Muscle of leg (tissue), 16 donors: ENCODE measurements at places on chromosomes 3 and 15. TPM values are rescaled to one million over a fixed set of nuclear protein-coding genes. Genes with fewer than 3 reads are reported as not detected.
A peak's percentile ranks its signal among the peaks of the same experiment; 100 is the strongest.

GRCh38 chr3:85254738-85255137, 295.9 kb downstream of the CADM2 start:
- no peaks in the 10 kb centered on the region for H3K27me3 ChIP-seq
- H3K36me3 ChIP-seq: no peaks in the 10 kb centered on the region
- H3K4me3 ChIP-seq: no peak overlapping the region
- no peak overlapping the region for H3K27ac ChIP-seq
- peak; percentile 1 for DNase-seq
- no peaks in the 10 kb centered on the region for H3K4me1 ChIP-seq

Gene TEX55
- not detected for total RNA-seq

GRCh38 chr15:65363766-65364165, 14.0 kb downstream of the IGDCC3 start:
- peaks cover 18% of the 10 kb centered on the region for H3K4me1 ChIP-seq

Gene VIPR1
- 1.2 TPM for total RNA-seq

Gene PTH1R
- 20.7 TPM for total RNA-seq

Gene RNF168
- total RNA-seq: 11.9 TPM

GRCh38 chr3:28280781-28281180, 39.4 kb downstream of the CMC1 start:
- no peaks in the 10 kb centered on the region for H3K27me3 ChIP-seq
- no peak overlapping the region for H3K27ac ChIP-seq

- DNase-seq: no peak
- no peak overlapping the region for H3K4me3 ChIP-seq
- no peaks in the 10 kb centered on the region for H3K27me3 ChIP-seq
- no peak overlapping the region for H3K27ac ChIP-seq
- H3K36me3 ChIP-seq: no peaks in the 10 kb centered on the region
- H3K4me1 ChIP-seq: no peaks in the 10 kb centered on the region
Measured at GRCh38 chr3:170896781-170897180, 11.7 kb downstream of the EIF5A2 start.

GRCh38 chr3:101729586-101729985, 5.2 kb downstream of the CEP97 start:
- H3K27ac ChIP-seq: no peak overlapping the region
- no peak overlapping the region for H3K4me3 ChIP-seq
- peaks cover 46% of the 10 kb centered on the region for H3K36me3 ChIP-seq
- H3K27me3 ChIP-seq: no peaks in the 10 kb centered on the region
- DNase-seq: no peak

Gene ATRIP
- total RNA-seq: 6.5 TPM

DNA sequence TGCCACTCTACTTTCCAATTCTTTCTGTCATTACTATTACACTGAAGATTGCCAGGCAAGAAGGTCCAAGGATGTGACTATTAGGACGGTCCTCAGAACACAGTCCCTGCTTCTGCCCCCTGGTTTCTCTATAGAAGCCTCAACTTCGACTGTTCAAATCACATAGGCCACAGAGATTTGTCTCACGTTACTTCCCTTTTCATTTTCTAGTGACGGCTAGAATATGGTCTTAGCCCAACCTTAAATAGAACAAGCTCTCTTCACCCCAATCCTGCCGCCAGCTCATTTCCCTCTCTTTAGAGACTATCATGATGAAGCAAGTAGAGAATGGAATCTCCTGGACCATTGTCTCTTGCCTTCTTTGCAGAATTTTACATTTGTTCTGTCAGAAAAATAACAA, 84.9 kb downstream of the TIGIT start:
- H3K4me3 ChIP-seq: no peak overlapping the region
- peaks cover 7% of the 10 kb centered on the region for H3K36me3 ChIP-seq
- no peak overlapping the region for H3K27ac ChIP-seq
- H3K27me3 ChIP-seq: no peaks in the 10 kb centered on the region

Gene NBEAL2
- total RNA-seq: 8.4 TPM
